Renal cortex interstitium (tissue), 15 donors: ENCODE measurements at places on chromosomes 4 and X.

DNA sequence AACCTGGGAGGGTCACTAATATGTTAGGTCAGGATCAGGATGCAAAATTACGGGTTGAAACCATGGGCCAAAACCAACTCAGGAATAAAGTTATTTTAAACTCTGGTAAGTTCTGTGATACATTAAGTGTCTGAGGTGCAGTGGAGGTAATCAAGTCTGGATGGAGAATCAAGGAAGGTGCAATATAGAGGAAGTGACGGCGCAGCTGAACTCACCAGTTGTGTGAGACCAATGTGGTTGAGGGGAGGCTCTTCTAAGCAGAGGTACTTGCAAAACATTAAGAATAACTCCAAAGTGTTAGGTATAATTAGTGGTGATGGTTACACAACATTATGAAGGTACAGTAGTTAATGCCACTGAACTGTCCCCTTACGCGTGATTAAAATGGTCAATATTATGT, 19.7 kb downstream of the GAB3 start:
- no peak for DNase-seq

- no peak for DNase-seq
These were observed 39.3 kb downstream of the AFM start for GRCh38 chr4:73520821-73521220.

DNA sequence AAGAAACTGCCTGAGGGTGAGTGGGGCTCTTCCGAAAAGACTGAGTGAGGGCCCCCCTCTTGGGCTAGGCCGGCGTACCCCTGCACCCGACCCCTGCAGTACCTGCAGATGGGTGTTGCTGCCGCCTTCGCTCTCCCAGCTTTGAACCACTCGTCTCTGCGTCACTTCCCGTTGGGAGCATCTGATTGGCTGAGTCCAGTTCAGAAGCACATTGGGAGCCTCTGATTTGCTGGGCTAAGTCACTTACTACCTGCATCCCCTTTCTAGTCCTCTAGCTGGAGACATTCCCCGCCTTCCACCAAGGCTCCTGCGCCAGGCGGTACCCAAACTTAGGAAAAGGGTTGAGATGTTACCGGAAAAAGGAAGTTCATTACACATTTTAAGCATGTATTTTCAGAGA, 20.4 kb upstream of the WWC2 start:
- DNase-seq, result no peak

DNA sequence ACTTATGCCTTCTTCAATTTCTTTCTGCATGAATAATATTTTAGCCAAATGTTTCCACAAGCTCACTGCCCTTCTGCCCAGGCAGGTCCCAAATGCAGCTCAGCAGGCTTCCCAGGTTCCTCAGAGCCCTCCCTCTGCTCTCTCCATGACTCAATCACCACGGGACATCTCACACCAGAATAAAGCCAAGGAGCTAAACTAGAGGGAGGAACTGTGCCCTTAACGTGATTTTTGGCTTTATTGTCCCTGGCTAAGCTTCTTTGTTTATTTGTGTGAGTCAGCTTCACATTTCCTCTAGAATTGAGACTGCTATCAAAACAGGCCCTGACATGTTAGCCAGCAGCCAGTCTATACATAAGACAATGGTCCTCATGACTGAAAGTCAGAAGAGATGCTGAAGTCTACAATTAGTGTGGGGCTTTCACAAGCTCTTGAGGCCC, 186.4 kb upstream of the GALNT7 start:
- no peak for DNase-seq

DNA sequence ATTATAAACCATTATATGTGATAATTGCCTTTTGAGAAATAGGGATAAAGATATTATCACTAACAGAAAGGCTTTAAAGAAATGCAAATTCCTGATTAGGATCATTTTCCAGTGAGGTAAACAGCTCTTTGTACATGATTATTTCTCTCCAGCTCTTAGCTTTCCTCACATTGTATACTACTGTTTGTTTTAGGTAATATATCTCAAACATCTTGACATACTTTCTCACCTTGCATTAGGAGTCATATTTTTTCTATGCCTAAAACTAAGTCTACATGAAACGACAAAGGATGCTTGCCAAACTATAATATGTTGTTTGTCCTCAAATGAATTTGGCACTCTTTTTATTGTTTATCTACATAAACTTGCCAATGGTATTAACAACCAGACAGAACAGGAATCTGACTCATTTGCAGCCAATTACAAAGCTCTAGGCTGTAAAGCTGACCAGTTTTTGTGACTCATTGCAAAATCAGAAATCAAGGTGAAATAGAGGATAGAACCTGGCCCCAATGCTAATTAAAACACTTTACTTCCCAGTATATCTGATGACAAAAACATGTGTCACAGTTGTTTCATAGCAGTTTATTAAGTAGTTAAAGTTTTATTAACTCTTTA, 107.0 kb downstream of the IQCM start:
- no peak for DNase-seq

DNA sequence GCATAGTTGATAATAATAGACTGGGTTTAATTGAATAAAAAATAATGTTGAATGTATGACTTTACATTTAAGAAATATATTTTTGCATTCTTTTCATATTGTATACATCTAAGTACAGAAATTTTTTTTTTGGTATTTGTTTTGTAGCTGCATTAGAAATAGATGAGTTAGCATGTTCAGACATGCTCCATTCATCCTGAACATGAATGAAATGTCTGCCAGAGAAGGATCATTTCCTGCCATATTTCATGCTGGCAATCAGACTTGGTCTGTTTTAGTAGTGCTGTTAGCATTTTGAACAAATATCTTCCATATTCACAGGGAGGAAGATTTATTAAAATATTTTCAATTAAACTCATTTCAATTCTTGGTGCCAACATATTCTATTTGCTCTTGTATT, 98.9 kb downstream of the FRMPD4 start:
- DNase-seq, result no peak

DNA sequence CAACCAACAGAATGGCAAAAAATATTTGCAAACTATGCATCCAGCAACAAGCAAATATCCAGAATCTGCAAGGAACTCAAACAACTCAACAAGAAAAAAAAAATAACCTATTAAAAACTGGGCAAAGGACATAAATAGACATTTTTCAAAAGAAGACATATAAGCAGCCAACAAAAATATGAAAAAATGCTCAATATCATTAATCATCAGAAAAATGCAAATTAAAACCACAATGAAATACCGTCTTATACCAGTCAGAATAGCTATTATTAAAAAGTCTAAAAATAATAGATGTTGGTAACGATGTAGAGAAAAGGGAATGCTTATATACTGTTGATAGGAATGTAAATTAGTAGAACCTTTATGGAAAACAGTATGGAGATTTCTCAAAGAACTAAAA, 53.4 kb downstream of the WDR19 start:
- DNase-seq, result no peak

GRCh38 chrX:16559206-16559619, 90.7 kb upstream of the S100G start:
- DNase-seq, result no peak

GRCh38 chr4:80107374-80107773, 34.3 kb upstream of the ANTXR2 start:
- no peak for DNase-seq

GRCh38 chr4:81207828-81208227, 7.2 kb downstream of the PRKG2 start:
- no peak for DNase-seq

- no peak for DNase-seq
These were observed 113.2 kb upstream of the RBPJ start for GRCh38 chr4:26207631-26208030.

GRCh38 chr4:170057866-170058265, 31.7 kb upstream of the MFAP3L start:
- DNase-seq, result no peak

DNA sequence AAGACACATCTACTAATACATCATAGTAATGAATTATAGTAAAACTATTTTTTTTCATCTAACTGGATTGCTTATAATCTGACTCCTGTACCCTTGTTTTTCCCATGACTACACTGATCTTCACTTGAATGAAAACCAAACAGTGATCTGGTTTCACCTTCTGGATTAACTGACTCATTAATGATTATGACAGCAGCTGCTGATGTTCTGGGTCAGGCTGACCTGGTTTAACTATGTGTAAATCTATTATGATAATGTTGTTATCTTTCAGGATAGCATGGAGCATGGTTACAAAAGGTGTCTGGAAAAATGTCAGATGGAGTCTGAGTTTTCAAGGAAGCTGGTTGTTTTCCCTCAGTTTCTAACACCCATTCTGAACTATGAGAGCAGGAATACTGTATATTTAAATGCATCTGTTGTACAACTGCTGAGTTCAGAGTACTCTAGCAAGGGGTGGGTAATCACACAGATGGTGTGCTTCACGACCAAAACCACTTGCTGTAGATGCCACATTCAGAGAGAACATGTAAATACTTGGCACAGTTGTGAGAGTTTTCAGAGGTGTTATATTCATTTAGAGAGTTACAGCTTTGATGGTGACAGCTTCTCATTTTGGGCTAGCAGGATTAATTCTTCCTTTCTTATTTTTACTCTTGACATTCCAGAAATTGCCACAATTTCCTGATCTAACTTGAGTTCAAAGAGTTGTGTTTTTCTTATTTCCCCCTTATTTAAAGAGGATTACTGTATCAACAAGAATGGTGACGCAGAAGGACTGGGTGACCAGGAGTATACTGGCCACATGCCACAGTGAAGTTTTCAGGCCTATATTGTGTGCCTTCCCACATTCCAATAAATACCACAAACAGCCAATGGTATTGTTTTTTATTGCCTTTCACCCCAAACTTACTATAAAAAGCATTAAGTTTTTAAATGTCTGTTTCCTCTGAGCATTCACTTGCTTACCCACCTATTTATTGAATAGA, 249.7 kb upstream of the TET2 start:
- no peak for DNase-seq

DNA sequence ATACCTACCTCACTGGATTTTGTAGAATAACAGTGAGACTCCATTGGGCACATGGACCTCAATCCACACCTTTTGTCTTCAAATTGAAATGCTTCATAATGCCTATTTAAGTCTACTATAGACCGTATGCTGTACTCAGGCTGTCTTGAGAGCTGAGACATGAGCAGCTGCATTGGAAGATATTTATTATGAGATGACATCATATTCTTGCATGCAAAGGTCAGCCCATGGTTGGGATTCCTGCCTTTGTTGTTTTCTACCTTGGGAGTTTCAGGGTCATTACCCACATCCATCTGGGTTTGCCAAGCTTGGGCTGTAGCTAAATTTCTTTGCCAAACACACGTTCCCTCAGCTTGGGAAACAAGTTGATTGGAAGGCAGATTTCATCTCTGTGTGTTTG, 33.2 kb upstream of the MAMLD1 start:
- no peak for DNase-seq

DNA sequence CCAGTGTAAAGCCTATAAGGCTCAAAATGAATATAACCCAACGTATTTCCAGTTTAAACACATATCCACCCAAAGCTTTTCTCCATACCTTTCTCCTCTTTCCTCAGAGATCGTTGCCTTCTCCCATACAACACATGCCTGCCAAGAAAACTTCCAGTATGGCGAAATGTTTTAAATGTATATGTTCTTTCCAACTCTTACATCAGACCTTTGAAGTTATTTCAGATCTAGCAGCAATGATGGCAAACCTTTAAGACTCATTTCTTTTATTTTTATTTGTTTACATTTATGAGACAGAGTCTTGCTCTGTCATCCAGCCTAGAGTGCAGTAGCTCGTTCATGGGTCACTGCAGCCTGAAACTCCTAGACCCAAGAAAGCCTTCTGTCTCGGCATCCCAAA, 265.4 kb downstream of the BMPR1B start:
- DNase-seq, result no peak

GRCh38 chr4:15776871-15777648, 1.1 kb upstream of the CD38 start:
- DNase-seq, result no peak

GRCh38 chr4:126850286-126850685, 782.5 kb upstream of the INTU start:
- DNase-seq, result no peak

DNA sequence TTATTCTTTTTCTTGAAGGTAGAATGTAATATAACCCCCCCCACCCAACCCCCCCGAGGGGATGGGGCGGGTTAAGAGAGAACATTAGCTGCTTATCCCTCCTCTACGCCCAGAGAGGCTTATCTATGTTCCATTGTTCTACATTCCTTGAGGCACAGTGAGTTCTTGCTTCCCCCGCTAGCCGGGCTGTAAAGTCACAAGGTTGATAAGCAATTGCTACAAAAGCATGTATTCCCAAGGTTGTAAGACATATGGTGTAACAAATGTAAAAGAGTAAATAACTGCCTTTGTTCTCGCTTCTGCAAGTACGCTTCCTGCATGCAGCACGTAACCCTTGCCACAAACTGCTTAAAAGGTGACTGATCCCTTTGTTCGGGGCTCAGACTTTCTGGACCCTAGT, 8.2 kb downstream of the DCAF8L2 start:
- DNase-seq, result no peak

DNA sequence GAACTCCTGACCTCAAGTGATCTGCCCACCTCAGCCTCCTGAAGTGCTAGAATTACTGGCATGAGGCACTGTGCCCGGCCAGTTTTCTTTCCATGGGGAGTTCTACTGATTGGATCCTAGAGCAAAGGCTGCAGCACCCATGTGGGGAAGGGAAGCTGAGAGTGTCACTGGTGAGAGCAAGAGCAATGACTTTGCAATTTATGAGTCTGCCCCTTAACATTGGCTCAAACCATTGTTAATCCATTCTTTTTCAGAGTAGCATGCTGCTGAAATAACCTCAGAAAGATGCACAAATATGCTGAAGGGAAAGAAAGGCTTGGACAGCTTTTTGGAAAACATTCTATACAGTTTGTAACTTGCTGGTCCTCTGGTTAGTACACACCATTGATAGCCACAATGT, 116.4 kb upstream of the PPARGC1A start:
- no peak for DNase-seq

GRCh38 chr4:766559-767283, 59.2 kb downstream of the CPLX1 start:
- no peak for DNase-seq

DNA sequence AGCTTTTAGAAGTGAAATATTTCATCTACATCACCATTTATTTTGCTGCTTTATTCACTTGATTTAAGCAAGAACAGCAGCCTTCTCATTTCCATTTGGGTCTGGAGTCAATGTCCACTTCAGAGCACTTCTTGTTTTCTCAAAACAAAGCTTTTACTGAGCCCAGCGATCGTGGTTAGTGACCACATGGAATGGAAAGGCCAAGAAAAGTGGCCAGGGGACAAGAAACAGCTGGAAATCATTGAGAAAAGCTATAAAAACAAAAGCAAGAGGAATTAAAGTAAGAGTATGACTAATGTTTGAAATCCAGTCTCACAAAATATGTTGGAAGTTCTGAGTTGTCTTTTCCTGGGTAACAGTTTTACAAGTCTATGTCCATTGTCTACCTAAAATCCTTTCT, 328.4 kb upstream of the INTU start:
- no peak for DNase-seq
